Central memory CD8-positive, alpha-beta T cell (primary cell): ENCODE measurements at places on chromosomes 3 and 15.

DNA sequence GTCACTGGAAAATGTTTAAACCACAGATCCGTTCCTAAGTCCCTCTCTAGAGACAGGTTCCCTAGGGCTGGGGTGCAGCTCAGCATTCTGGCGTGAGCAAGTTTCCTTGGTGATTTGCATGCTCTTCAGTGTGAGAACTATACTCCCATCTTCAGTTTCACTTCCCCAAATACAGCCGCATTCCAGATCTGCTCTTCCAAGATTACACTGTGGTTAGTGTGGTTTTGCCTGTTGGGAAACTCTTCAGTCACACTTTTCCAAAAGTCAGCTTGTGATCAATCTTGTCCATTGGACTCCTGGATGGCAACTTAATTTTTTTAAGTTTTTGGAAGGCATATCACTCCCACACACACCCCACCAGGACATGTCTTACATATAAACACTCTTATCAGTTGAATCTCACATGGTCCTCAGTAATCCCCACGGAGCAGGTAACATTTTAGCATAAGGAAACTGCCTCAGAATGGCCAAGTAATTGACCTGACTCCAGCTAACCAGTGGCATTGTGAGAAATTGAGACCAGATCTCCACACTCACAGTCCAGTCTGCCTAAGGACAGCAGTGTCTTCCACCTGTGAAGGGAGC lies 33.5 kb upstream of the PTPN23 start:
- no peak for DNase-seq

GRCh38 chr15:45921376-45921775 lies 286.5 kb downstream of the SQOR start:
- DNase-seq, result no peak

- no peak for DNase-seq
These were observed 634.0 kb downstream of the OTOL1 start for GRCh38 chr3:162130582-162130981.

DNA sequence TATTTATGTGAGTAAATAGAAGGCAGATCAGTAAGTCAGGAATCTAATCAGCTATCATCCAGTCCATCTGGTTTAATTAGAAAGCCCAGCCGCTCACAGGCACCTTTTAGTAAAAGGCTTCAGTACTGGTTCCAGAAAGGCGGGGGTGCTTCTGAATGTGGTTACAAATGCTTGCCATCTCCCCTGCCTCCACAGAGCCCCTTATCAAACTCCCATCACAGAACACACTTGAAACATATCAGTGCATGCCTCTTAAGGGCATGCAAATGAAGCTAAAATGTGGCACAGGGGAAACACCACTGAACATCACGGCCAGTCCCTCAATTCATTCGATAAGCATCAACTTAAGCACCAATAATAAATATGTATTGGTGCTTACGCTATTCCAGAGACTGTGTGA lies 261.4 kb downstream of the RORA start:
- DNase-seq, result no peak

DNA sequence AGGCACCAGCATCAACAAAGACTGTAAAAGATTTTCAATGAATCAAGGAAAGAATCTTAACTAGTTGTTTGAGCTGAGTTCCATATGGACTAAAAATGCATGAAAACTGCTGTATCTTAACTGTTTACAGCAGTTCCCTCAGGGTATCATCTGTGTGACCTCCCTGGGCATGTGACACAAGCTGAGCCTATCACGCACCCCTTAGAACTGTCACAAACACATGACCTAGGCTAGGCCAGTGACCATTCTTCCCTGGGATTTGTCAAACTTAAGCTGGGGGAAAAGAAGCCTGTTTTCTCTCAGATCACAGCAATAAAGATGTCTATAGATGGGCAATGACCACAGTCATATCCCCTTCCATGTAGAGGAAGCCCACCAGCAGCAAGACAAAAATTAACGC lies 35.7 kb downstream of the IGF2BP2 start:
- DNase-seq, result no peak

DNA sequence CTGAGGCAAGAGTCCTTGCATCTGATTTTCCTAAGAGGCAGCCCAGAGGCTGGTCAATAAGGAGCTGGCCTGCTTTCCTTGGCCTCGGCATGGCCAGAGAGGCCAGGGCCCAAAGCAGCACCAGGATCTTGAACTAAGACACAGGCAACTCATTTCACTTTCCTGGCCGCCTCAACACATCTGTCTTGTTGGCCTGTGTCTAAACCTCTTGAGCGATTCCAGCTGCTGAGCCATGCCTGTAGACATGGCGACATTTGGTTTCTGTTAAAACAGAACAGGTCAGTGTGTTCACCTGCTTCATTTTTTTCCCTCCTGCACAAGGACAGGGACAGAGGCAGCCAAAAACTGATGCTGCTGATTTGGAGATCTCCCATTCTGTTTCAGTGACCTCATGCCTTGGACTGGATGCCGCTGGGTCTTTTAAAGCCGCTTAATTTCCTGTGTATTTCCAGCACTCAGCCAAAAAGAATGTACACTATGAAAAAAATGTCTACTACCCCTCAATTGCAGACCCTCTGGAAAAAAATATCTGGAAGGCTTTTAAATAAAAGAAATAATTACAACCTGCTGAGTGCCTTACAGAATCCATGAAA lies 266.6 kb upstream of the ICE2 start:
- no peak for DNase-seq

DNA sequence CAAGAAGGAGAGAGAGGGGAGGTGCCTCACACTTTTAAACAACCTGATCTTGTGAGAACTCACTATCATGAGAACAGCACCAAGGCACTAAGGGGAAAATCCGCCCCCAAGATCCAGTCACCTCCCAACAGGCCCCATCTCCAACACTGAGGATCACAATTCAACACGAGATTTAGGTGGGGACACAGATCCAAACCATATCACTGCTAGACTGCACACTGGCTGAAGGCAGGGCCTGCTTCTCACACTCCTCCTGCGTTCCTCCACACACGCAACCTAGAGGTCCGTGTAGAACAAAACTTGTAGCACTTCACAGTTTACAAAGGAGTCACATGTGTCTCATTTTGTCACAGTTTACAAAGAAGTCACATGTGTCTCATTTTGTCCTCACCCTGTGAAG lies 97.8 kb downstream of the DAPK2 start:
- no peak for DNase-seq

- no peak for DNase-seq
These were observed 232.6 kb downstream of the MEX3B start for GRCh38 chr15:81813215-81813614.

- no peak for DNase-seq
These were observed 5.5 kb upstream of the MEIS2 start for GRCh38 chr15:37105889-37106288.

- DNase-seq, result no peak
These were observed 187.1 kb downstream of the RAP2B start for GRCh38 chr3:153349108-153349499.

DNA sequence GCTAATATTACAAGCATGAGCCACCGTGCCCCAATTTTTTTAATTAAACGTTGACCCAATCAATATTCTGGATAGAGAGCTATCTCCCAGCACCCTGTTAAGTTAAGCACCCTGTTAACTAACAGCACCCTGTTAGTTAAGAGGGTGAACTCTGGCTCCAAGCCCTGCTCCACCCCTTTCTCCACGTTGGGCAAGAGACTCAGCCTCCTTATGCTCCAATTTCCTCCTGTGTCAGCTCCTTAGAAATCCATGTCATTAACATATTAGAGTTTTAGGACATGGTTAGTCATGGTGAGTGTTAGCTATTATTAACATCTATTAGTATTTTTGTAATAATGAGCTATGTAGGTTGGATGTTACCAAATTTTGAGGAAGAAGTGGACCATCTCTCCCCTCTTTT lies 217.2 kb upstream of the UBE2E1 start:
- no peak for DNase-seq

DNA sequence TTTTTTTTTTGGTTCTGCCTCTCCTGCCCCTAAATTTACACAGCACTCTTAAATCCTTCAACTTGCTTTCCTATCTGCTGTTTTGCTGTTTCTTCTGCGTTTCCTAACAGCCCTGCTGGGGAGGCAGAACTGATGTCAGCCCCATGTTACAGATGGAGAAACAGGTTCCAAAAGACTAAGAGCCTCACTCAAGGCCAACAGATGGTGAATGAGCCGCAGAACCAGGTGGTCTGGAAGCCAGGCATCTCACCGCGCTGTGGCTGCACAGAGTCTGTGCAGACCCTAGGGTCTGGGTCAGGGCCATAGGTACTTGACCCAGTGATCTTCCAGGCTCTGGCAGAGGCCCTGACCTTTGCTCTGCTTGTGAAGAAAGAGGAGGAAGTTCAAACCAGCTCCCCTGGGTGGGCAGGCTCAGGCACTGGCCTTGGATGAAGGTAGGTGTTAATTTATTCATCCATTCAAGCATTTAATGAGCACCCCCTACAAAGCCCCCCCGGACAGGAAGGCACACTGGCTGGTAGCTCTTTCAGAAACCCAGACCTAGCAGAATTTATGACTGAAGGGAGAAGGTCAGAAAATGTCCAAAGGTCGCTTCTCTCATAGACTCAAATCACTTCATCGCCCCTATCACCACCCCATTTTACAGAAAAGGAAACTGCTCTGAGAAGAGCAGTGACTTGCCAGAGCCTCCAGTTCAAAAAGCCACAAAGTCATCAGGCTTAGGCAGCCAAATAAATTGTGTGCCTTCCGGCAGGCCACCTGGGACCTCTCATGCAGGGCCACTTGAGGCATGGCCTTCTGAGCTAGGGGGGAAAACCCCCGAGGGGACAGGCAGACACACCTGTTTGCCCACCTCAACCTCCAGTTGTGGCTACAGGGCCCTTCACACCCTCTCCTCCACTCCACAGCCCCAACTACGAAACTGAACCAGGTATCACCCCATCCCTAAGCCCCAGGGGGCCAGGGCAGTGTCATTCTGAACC lies 2.7 kb downstream of the CHDH start:
- DNase-seq, result no peak

- DNase-seq, result no peak
These were observed 2.8 kb upstream of the SMCO1 start for GRCh38 chr3:196517919-196518318.

DNA sequence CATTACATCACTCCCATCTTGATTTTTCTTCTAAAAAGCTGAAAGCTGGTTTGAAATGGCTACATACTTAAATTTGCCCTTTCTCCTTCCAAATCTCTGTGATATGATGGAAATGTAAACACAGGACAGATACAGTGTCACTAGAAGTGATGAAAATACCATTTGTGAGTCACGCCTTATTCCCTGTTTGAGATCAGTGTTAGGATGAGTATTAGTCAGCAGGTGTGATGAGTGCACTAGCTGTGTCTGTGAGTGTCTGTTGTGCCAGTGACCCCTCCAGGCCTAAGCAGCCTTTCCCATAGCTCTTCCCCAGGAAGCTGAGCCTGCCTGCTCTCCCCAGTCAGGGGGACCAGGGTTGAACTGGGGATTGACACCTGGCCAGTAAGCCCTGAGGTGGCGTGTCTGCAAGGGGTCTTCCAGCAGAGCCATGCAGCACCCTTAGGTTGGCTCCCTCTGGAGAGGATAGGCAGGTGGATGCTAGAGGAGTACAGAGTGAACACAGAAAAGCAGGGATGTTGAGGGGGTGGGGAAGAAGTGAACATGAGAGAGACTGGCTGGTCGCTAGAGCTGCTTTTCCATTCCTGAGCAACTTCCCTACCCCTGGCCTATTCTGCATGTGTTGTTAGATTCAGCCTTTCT lies 92.0 kb downstream of the PDE8A start:
- DNase-seq, result no peak

DNA sequence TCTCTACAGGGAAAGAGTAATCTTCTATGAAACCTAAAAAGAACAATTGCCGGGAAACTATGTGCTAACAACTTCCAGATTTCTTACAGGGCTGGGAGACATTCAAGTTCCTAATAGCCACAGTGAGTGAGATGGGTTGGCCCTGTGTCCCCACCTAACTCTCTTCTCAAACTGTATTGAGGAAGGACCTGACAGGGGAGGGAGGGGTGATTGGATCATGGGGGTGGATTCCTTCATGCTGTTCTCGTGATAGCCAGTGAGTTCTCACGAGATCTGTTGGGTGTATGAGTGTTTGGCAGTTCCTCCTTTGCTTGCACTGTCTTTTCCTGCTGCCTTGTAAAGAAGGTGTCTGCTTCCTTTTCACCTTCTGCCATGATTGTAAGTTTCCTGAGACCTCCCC lies 958.7 kb downstream of the AGBL1 start:
- no peak for DNase-seq

DNA sequence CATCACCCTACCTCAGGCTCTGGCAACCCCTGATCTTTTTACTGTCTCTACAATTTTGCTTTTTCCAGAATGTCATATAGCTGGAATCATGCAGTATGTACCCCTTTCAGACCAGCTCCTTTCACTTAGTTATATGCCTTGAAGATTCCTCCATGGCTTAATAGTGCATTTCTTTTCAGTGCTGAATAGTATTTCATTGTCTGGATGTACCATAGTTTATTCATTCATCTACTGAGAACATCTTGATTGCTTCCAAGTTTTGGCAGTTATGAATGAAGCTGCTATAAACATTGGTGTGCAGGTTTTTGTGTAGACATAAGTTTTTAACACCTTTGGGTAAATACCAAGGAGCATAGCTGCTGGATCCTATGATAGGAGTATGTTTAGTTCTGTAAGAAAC lies 50.8 kb upstream of the ANP32A start:
- no peak for DNase-seq
